ENCODE measurements at places on chromosomes 4 and X.

DNA sequence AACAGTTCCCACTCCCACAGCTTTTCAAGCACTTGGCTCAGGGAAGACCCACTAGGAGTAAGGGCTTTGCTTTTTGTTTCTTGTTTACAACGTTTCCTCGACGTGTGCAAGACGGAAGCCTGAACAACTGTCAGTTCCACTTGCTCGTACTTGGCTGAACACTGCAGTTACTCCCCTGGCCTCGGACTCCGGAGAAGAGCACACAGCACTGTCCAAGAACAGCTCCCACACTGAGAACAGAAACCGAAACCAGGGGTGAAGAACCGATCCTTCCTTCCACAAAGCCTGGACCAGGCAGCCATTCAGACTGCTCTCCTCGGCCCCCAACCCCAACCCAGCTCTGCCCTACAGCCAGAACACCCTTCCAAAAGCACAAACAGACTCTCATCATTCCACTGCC, 25.5 kb downstream of the IRF2 start:
- DNase-seq: no peak

GRCh38 chr4:39802005-39802404, 104.1 kb downstream of the UBE2K start:
- DNase-seq: no peak

GRCh38 chrX:39017716-39018115, 216.5 kb downstream of the MID1IP1 start:
- no peak for DNase-seq

DNA sequence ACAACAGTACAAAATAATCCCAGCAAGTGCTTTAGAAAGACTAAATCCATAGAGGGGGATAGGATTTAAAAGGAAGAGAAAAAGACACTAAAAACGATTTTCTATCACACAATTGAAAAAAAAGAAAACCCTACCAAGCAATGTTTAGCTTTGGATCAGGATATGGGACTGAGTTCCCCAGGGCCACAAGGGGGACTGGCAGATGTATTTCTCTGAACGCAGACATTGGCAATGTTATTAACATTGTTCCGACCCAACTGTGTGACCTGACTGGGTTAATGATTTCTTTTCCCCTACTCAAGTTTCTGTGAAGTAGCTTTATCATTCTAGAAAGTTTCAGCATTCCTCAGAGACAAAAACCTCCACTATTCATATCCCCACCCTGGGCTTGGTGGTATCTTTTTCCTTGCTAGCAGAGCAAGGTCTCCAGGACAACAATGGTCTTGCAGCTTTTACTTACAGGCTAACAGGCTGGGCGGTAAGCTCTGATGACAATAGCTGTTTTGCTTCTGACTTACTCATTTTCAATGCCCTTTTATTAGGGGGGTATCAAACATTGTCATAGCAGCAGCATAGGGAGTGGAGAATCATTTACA, 25.8 kb downstream of the SLC7A11 start:
- no peak for DNase-seq

DNA sequence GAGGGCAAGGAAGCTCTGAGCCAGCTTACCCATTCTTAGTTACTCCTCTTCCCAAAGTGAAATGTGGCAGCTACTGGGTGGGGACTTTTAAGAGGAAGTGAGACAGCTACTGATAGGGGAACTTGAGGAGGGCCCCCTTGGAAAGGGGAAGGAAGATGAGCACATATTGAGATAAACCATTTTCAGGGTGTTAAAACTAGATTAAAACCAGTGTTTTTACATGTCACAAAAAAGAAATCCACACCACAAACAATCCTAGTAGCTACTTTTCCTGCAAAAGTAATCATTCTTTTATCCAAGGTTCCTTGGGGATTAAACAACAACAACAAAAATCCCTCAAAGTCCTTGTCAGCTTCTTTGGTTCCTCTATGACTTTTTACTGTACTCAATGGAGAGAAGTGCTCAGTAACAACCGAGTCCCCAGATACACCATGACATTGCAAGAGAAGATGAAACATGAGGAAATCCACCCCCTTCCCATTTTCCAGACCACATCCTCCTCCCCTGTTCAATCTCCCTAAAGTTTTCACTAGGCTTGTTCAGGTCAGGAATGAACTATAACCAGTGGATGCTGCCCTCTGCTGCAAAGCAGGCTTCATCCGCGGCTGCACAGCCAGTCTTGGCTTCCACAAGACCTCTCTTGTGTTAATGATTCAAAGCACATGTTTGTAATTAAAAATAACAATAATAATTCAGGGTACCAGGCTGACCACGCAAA, 113.5 kb upstream of the TMEM164 start:
- DNase-seq: no peak

- DNase-seq: no peak
Observed at GRCh38 chrX:69125094-69125493, 40.2 kb downstream of the PJA1 start.

DNA sequence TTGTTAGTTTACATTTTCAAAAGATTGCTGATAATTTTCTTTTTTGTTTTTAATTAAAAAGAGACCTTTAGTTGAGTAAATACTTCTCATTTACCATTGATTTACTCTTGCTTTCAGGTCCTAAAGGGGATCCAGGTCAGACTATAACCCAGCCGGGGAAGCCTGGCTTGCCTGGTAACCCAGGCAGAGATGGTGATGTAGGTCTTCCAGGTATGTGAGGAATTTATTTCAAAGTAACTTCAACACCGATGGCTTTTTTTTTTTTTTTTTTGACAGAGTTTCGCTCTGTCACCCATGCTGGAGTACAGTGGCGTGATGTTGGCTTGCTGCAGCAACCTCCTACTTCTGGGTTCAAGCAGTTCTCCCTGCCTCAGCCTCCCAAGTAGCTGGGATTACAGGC, 135.1 kb downstream of the IRS4 start:
- DNase-seq: no peak

DNA sequence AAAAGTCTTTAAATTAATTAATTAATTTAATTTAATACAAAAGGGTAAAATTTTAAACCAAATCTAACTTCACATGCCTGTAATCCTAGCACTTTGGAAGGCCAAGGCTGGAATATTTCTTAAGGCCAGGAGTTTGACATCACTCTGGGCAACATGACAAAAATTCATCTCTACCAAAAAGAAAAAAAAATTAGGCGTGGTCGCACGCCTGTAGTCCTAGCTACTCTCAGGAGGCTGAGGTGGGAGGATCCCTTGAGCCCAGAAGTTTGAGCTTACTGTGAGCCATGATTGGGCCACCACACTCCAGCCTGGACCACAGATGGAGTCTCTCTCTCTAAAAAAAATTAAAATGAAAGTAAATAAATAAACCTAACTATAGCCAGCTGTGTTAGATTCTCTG, 39.2 kb upstream of the ANTXR2 start:
- DNase-seq: no peak

- DNase-seq: no peak
Observed at GRCh38 chr4:38865445-38865844, 2.2 kb upstream of the FAM114A1 start.

DNA sequence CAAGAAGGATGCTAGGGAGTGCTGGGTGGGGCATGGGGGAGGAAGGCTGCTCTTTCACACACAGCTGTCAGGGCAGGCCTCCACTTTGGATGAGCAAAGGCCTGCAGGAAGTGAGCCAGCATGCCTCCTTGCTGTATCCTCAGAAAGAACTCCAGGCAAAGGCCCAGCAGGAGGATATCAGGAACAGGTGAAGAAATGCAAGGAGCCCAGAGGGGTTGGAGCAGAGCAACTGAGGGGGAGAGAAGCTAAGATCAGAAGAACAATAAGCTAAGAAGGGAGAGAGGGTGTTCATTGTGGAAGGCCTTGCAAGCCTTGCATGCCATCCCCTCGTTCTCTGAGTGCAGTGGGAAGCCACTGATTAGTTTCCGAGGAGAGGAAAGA, 115.1 kb downstream of the CAMK2D start:
- no peak for DNase-seq

DNA sequence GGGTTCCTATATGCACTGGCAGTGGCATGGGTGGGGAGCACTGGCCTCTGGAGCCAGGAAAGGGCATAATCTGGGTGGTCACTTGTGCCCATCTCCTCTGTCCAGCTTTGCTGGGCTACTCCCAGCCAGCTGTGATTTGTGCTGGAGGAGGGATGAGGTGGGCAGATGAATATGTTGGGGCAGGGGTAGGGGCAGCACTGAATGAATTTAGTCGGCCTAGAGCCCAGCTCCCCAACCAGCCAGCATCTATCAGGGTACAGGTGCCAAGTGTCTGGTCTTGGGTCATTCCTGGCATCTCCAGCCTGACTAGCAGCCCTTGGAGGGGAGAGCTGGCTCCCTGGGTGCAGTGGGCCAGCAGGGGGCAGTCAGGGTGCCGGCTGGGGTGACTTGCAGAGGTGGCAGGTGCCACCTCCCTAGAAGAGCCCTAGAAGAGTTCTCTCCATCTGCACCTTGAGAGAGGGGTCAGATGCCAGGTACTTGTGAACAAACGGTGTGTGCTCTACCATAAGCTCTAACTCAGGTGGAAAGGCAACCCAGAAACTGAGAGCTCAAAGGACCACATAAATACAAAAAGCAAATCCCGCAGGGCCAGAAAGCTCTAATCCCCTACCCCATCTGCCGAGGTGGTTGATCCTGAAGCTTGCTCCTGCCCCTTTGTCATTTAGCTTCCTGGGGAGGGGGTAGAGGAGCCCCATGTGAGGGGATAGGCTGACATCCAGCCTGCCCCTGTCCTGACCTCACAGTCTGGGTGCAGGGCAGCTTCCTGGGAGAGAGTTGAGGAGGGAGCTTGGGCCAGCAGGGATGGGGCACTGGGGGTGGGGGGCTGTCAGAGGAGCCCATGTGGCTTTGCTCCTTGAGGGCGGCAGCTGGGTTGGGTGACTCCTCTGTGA, 2.2 kb downstream of the SORCS2 start:
- no peak for DNase-seq

DNA sequence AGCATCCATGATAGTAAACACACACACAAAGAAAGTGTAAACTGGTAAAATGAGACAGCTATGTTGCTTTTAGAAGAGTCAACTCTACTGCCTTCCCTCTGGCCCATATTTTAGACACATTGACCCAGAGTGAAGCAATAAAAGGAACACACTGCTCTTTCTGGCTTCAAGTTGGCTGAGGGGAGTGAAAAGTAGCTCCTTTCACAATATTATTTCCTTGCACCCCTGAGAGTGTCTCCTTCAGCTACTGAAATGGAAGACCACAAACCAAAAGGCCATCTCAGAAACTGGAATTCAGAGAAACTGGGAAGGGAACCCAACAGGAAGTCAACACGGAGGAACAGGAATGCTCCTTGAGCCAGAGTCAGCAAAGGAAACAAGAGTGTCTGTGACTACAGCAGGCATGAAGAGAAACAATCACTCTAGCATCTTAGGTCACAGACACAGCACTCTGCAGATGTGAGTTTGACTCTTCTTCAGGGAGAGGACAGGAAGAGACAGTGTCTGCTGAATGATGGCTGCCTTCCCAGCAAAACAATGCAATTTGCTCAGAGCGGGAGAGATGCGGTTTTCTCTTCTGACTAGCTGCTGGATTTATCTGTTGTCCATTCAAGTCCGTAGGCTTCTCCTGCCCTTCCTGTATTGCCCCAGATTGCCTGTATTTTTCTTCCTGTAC, 106.7 kb downstream of the SPATA18 start:
- no peak for DNase-seq

GRCh38 chr4:97923096-97923495, 220.2 kb downstream of the STPG2 start:
- no peak for DNase-seq

DNA sequence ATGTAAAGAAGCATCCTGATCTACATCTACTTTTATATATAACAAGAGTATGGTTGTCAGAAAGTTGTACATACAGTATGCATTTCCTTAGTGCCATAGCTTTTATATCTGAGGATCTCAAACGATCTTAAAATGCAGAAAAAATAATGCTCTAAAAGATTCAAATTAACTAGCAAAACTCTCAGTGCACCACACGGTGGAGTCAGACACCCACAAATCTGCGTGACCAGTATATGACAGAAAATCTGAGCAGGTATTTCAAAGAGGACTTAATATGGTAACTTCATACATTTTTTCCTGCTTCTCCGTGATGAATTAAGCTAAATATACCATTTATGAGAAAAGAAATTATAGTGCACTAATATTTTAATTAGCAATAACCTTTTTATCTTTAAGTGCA, 803.0 kb downstream of the DMD start:
- DNase-seq: no peak

- no peak for DNase-seq
Observed at GRCh38 chr4:15255537-15255936, 172.3 kb upstream of the C1QTNF7 start.

GRCh38 chrX:23819385-23820234, 36.6 kb downstream of the SAT1 start:
- DNase-seq: no peak

DNA sequence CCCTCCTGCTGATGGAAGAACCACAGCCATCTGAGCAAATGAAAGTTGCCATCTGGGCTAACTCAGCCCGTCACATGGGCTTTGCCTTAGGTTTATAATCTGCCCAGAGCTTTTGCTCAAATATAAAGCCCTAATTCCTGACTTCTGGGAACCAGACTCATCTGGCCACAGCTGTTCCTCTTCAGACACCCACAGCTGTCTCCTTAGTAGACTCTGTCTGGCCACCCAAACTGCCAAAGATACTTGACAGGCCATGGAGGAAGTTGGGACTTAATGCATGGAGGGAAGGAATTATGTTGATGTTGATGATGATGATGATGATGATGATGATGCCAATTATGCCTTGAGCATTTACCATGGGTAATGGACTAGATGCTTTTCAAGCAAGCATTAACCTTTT, 8.0 kb downstream of the LGI2 start:
- no peak for DNase-seq

DNA sequence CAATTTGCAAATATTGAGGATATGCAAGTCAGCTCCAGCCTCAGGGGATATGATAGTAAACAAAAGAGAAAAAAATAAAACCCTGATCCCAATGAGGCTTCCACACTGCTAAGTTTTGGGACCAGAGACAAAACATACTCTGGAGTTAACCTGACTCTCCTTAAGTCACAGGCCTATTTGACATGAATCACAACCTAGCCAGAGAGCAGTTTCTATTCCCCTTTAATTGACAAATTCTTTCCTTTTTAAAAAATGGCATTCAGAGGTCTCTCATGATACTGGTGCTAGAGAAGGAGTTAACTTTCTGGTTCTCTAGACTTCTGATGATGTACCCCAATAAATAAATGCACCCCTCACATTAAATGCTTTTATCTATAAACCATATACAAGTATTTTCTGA, 8.8 kb downstream of the ACSL1 start:
- no peak for DNase-seq
